ENCODE measurements at places on chromosomes 13 and 19.

DNA sequence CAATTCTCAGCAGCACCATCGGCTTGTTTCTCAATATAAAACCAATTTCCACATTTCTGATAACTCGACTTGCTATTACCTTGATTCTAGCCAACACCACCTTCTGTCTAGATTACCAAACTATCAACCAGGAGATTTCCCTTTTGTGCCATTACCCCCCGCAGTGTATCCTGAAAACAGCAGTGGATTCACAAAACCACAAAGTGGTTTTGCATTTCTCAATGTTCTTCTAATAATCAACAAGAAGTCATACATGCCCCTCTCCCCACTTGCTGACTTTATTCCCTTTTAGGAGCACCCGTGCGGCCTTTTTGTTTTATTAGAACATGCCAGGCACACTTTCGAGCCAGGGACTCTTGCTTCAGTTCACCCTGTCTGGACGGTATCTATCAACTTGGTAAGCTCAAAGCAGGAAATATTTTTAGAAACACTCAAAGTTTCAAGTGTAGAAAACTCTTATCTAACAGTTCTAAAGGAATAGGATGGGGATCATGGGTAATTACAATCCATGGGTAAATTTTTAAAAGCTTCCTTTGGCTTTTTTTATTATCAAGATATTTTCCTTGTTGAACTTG is 967.4 kb downstream of the EFNB2 start:
- no peak for DNase-seq

GRCh38 chr13:90732049-90732448 is 615.4 kb upstream of the MIR17HG start:
- no peak for DNase-seq

DNA sequence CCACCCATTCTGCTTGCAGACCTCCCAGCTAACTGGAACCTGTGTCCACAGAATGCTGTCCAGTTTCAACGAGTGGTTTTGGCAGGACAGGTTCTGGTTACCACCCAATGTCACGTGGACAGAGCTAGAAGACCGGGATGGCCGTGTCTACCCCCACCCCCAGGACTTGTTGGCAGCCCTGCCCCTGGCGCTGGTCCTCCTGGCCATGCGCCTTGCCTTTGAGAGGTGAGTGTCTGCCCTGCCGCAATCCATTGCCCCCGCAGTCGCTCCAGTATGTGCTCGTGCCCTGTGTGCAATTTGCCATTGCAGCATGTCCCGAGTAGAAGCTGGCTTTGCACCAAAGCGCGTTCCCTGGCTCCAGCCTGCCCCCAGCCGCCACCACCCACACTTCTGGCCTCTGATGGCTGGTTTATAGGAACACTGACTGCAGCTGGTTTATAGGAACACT is 41.9 kb downstream of the CERS4 start:
- peak; percentile 38 for DNase-seq

DNA sequence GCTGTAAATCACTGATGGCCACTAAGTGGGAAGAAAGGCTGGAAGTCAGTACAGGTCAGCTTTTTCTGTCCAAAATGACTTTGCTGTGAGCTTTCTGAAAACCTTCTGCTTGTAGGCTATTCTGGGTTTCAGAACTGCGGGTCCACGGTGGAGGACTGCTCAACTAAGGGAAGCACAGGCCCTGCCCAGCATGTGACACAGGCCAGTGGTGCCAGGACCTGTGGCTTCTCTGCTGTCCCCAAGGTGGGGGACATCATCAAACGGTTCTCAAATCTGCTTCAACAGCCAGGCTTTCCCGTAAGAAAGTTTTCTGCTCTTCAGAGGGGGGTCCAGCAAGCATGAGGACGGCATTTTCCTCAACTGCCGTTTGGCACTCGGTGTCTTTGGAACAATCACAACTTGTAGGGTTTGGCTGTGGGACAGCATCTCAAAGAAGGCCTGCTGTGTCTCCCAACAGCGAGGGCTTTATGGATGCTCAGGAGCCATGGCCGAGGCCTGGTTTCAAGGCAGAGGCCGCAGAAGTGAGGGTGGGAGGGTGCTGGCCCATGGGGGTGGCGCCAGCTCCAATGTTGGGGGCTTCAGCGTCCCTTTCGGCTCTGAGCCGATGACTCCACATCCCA is 3.8 kb downstream of the SGTA start:
- DNase-seq, result no peak

- no peak for DNase-seq
Observed at GRCh38 chr19:1236576-1236975, 1.2 kb downstream of the CBARP start.

DNA sequence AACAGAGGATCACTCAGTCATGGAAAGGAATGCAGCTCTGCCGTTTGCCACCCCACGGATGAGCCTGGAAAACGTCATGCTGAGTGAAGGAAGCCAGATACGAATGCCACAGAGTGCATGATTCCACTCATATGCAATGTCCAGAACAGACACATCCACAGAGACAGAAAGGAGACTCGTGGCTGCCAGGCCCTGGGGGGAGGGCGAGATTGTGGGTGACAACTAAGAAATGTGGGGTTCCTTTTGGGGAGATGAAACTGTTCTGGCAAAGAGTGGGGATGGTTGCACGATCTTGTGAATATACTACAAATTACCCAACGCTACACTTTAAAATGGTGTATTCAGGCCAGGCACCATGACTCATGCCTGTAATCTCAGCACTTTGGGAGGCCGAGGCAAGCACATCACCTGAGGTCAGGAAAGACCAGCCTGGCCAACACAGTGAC is 27.2 kb upstream of the NAPA start:
- no peak for DNase-seq

GRCh38 chr19:41925208-41926003 is 2.8 kb downstream of the ERFL start:
- no peak for DNase-seq

DNA sequence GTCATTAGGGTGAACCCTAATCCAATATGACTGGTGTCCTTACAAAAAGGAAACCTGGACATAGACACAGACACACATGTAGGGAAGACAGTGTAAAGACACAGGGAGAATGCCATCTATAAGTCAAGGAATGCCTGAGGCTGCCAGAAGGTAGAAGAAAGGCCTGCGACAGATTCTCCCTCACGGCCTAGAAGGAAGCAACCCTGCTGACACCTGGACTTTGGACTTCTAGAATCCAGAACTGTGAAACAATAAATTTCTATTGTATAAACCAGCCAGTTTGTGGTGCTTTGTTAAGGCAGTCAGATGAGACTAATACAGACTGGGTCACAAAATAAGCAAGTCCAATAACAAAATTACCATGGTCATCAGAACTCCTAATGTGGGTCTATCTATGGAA is 120.4 kb downstream of the ENOX1 start:
- no peak for DNase-seq
